ENCODE measurements at places on chromosomes 12 and 14.
A peak's percentile ranks its signal among the peaks of the same experiment; 100 is the strongest.

DNA sequence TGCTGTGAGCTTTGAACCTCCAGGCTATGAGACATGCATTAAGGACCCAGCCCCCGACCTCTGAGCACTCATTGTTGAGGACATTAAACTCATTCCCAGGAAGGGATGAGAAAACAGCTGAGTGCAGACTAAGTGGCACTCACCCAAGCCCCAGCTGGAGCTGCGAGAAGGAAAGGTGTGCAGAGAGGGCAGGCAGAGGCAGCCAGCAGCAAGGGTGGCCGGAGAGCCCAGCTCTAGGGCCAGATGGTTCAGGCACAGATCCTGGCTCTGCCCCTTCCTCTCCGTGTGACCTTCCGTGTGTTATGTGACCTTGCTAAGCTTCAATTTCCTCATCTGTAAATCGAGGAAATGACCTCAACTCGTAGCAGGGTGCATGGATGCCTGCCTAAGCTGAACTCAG lies 3.7 kb downstream of the TSPAN11 start:
- DNase-seq = no peak

DNA sequence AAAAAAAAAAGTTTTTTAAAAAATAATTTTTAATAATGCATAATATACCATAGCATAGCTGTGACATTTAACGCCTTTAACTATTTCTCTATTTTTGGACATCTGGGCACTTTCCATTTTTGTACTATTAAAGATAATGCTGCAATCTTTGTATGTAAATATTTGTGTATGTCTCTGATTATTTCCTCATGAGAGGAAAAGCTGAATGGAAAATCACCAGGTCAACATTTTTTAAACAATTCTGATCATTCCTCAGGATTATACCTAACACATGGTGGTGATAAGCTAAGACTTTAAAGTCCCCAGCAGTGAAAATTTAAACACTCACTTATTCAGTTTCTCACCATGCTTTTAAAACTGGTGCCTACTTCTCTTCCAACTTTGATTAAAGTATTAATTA lies 31.3 kb upstream of the NR1H4 start:
- no peak for DNase-seq

DNA sequence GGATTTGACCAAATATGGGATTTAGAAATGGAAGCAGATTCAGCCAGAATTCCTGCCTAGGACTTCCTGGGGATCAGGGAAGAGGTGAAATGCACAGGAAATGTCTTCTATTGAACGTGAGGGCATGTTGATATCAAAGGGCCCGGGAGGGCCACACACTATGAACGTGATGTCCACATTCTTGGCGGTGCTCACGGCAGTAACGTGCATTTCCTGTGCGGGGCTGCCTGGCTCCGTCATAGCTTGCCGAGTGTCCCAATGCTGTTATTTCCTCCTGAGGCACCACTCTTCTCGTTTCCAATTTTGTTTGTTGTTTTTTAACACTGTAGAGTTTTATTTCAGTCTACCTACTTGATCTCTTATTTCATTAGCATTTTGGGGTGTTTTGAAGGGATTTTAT lies 67.3 kb downstream of the ZNF664 start:
- no peak for DNase-seq

- DNase-seq = peak; percentile 11
Measured at GRCh38 chr12:117441751-117442150, 80.3 kb upstream of the NOS1 start.

GRCh38 chr12:18145924-18146323 lies 55.9 kb upstream of the RERGL start:
- no peak for DNase-seq

- DNase-seq = no peak
Measured at GRCh38 chr14:53538316-53538881, 385.3 kb upstream of the DDHD1 start.

DNA sequence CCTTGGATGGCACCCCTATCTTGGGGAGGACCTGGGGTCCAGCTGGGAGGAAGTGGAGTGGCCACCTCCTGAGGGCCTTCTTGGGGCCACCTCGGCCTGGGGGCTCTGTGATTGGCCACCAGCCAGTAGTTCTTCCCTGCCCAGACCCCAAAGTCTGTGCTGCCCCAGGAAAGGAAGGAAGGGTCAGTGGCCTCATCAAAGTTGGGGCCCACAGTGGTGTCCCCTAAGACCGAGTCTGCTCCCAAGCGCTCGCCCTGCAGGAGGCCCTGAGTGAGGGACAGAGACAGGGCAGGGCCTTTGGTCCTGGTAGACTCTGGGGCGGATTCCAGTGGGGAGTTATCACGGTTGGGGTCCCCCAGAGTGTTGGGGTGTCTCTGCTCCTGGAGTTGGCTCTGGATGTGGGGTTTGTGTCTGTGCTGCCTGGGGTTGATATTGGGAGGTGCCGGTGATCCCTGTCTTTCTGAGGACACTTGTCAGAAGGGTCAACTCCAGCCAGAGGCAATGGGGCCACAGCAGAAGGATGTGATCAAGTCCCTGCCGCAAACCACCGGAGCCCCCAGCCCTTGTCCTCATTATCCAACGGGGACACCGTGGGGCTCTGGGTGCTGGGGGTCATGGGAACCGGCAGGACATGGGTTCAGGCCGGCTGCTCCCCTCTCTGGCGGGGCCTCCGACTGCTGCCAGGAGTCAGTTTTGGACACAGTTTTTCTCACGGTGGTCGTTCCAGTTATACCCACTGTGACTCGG lies 364.3 kb downstream of the TMEM121 start:
- DNase-seq = no peak

- no peak for DNase-seq
Measured at GRCh38 chr12:124542021-124542949, 25.1 kb downstream of the NCOR2 start.

- no peak for DNase-seq
Measured at GRCh38 chr14:20415782-20416206, 2.5 kb upstream of the TEP1 start.

GRCh38 chr14:56555921-56556570 lies 23.6 kb upstream of the TMEM260 start:
- DNase-seq = no peak

DNA sequence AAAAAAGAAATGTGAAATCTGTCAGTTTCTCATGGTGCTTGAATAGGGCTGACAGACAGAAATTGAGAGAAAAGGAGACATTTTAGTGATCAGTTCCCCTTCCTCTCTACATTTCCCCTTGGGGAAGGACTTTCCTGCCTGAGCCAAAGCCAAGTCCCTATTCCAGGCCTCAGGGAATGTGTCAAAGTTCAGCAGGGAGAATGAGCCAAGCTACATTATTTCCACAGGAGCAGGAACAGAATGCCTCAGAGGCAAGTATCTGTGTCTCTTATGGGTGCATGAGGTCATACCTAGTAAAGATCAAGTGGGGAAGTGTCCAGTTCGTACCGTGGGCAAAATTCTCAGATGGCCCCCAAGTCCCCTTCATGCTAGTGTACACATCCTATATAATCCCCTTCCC lies 68.6 kb downstream of the IQSEC3 start:
- DNase-seq = no peak

DNA sequence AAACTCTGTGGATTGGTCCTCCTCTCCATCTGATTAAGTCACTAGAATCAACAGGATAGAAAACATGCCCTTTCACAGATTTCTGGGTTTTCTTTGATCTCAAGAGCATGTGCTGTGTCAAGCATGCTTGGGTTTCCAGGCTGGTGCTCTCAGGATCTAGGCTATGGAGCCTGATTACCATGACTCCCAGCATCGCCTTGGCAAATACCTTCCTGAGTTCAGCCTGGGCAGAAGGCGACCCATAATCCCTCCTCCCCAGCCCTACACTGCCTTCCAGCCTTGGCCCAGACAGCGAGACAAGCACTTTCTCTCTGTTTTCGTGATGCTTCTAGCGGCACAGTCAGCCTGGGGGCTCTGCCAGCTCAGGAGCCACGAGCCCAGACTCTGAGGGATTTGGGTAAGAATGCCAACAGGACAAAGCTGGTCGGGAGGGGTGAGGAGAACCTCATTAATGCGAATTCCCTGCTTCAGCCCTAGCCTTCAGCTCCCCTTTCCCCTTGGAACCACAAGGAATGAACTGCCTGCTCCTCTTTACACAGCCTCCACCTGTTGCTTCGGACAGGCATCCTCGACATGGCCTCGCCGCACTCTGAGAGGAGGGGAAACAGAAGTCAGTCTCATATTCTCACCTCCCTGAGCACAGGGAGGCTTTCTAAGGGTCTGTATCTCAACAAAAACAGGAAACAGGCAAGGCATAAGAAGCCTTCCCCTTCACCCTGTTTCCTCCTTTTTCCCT lies 227.1 kb downstream of the MSRB3 start:
- DNase-seq = no peak

DNA sequence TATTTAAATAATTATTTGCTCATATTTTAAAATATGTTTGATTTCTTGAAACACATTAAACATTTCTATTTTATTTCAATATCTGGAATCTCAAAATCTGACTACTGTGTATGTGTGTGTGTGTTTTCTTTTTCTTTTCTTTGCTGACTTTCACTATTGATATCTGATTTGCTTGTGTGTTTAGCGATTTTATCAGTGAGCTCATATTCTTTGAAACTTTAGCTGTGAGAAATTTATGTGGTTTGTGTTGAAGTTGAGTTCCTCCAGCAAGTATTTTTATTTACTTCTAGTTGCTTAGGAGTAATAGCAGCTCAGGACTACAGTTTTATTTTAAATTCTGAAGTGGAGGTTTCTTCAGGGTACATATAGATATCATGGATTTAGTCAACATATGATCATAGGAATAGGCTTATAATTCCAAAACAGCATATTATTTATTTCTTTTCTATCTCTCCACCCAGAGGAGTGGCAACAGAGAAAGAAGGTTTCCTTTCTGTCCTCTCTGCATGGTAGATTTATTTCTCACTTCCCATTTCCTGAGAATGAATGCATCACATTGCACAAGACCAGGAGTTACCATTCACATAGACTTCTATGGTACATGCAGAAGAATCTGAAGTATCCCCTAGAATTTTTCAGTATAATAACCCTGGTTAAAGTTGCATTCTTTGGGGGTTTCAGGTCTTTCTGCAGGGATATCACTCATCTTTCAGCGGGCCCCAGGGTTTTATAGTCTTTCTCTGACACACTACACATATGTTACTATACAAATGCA lies 60.5 kb downstream of the PTPRQ start:
- no peak for DNase-seq

DNA sequence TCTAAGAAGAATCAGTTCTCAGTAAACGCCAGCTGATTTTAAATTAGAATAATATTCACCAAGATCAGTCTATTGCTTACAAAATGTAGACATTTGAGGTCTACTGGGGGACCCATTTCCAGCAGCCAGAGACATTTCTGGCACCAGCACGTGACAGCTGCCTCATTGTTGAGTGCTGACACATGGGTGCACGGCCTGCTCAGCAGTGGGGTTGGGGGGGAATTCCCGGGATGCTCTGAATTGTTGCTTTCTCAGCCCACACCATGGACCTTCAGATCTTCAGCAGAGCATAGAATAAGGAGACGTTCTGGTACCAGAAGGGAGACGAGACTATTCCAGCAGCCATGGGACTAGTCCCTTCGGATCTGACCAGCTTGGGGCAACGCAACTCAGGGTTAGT lies 18.3 kb downstream of the PLEKHG7 start:
- no peak for DNase-seq

- no peak for DNase-seq
Measured at GRCh38 chr14:58243790-58244555, 670 bp upstream of the PSMA3 start.

DNA sequence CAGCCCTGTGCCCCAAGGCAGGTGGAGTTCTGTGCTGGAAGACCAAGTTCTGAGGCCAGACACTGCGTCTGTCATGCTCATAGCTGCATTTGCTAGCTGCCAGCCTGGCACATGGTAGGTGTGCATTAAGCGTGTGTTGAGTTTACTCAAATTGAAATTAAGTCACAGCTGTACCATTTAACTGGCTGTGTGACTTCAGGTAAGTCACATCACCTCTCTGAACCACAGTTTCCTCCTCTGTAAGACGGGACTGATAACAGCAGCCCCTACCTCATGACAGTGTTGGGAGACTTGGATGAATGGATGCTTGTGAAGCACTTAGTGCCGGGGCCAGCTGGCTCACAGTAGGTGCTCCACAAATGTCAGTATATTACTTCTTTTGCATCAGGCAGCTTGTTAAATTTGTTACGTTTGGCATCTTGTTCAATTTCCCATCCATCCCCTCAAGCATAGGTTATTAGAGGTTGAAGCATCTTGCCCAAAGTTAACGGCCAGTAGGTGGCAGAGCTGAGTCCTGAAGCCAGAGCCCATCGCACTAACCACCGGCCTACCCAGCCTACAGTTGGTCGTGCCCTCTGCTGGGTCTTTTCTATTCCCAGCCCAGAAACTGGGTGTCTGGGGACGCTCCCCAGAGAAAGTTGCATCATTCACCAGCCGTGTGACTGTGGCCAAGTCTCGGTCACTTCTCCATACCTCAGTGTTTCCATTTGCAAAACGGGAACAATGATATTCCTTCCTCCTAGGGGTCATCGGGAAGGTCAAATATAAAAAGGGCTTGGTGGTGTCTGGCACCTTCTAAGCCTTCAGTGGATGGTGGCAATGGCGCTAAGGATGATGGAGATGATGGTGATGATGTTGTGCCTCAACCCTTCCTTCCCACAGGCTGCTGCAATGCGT lies 4.5 kb downstream of the DAO start:
- no peak for DNase-seq

GRCh38 chr12:80162177-80162576 lies 62.8 kb downstream of the OTOGL start:
- DNase-seq = no peak

GRCh38 chr14:94671870-94672444 lies 59.8 kb downstream of the SERPINA3 start:
- no peak for DNase-seq

Measured in anterior cingulate cortex (tissue), 58 donors.